Stimulated activated CD8-positive, alpha-beta memory T cell treated with anti-CD3 and anti-CD28 coated beads, Interleukin-2, amount 100 ng/mL, for 48 hours (primary cell): ENCODE measurements at places on chromosomes 3 and 15.

GRCh38 chr3:8336456-8336855 is 165.2 kb upstream of the LMCD1 start:
- no peak for DNase-seq

- no peak for DNase-seq
These were observed 22.1 kb upstream of the ATP2B2 start for GRCh38 chr3:10527295-10528001.

DNA sequence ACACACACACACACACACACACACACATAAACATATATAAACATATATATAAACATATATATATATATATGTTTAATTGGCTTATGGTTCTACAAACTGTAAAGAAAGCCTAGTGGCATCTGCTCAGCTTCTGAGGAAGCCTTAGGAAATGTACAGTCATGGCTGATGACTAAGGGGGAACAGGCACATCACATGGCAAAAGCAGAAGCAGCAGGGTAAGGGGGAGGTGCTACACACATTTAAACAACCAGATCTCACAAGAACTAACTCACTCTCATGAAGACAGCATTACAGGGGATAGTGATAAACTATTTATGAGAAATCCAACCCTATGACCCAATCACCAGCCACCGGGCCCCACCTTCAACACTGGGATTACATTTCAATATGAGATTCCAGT is 922.9 kb downstream of the SI start:
- no peak for DNase-seq

GRCh38 chr3:72446218-72447058 is 401.8 kb downstream of the SHQ1 start:
- peak; percentile 28 for DNase-seq

DNA sequence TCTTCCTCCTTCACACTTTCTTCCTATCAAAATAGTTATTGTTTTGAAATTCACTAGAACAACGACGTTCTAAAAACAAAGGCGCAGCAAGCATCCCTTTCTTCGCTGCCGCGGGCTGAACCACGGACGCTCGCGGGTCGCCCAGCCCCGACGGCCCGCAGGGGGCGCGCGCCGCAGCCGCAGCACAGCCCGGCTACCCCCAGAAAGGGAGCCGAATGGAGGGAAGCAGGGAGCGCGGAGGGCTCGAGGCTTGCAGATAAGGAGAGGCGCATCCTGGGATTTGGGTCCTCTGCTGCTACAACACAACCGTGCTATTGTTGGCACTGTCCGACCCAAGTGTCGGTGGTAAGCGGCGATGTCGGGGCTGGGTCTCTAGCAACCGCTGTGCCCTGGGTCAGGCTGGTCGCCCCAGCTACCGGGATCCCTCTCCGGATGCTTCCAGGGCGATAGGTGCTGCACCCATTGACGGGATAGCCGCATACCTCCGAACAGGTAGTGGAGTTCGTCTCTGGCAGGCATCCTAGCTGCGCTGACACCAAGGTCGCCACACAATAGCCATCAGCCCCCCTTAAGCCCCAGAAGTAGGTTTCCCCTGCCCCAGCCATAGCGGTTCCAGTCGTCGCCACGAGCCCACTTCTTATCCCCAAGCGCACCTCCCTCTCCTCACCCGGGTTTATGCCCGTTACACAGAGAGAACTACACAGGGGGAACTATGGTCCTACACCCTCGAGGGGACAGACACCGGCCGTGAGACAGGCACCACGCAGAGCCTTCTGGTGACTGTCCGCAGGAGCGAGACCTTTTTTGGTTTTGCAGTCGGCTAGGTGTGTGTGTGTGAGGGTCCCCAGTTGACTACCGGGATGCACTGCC is 6.0 kb downstream of the ONECUT1 start:
- no peak for DNase-seq

GRCh38 chr3:71310359-71310979 is 273.1 kb downstream of the FOXP1 start:
- DNase-seq = no peak

DNA sequence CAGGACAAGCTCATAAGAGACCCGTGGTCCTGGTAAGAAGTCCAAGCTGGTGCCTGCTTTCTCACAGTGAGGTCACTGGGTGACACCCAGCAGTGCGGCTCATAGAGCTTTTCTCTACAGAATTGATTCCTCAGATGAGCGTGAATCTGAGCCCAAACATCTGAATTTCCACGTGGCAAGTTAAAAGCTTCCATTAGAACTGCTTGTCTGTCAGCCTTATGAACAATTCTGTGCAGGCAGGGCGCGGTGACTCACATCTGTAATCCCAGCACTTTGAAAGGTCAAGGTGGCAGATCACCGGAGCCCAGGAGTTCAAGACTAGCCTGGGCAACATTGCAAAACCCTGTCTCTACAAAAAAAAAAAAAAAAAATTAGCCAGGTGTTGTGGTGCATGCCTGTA is 113.1 kb upstream of the ABHD17C start:
- no peak for DNase-seq

DNA sequence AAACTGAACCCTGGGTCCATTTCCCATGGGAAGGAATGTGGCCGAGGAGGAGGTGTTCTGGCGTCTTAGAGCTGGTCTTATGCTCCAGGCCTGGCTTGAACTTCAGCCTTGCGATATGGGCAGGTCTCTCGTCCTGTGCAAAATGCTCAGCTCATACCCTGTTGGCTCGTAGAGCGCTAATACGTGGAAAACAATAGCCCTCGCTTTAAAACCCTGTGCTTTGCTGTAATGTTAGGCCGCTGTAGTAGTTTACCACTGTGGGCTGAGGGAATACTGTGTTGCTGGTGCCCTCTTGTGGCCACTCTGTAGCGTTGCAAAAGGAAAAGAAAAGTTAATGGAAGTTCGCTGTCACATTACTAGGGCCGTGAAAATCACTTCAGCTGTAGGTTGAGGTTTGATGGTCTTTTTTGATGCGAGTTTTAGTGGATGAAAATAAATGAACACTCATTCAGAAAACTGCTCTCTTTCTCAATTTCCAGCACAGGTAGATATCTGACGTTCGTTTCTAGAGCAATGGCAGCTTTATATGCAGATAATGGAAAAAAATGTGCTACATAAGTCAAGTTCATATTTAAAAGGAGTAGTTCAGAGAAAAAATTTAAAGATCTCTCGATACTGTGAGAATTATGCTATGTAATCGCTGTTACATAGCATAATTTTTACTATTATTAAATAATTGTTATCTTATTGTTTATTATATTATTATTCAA is 92.9 kb downstream of the MCTP2 start:
- peak; percentile 33 for DNase-seq

DNA sequence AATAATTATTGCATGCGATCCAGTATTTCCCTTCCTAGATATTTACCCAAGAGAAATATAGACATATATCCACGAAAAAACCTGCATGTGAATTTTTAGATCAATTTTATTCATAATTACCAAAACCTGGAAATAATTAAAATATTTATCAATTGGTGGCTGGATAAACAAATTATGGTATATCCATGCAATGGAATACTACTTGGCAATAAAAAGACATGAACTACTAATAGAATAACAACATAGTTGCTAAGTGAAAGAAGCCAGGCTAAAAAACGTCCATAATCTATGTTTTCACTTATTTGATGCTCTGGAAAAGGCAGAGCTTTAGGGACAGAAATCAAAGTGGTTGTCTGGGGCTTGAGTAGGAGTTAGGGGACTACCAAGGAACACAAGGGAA is 20.7 kb downstream of the TEX9 start:
- DNase-seq = no peak

DNA sequence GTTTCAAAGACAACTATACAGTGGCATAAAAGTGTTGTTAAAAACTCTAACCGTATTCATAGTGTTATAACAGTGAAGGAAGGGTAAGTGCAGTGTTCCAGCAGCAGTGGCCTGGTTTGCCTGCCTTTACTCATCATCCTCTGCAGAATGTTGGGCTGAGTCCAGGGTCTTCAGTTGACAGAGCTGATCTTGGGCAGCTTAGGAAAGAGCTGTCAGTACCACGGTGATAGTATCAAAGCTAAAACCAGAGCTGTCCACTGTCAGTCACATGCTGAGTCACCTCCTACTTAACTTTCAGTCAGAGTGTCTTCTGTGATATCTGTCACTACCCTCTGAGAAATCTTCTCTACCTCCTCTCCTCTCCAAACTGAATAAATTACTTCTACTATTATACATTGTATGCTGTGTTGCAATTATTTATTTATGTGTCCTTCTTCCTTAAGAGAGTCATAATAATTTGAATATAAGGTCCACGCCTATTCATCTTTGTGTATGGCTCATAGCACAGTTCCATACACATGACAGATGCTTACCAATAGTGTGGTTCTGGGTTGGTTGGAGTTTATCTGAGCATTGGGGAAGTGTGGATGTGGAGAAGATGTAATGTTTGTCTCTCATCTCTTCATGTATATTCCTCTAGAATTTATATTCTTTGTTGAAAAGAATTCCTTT is 242.1 kb downstream of the ZIC1 start:
- no peak for DNase-seq

DNA sequence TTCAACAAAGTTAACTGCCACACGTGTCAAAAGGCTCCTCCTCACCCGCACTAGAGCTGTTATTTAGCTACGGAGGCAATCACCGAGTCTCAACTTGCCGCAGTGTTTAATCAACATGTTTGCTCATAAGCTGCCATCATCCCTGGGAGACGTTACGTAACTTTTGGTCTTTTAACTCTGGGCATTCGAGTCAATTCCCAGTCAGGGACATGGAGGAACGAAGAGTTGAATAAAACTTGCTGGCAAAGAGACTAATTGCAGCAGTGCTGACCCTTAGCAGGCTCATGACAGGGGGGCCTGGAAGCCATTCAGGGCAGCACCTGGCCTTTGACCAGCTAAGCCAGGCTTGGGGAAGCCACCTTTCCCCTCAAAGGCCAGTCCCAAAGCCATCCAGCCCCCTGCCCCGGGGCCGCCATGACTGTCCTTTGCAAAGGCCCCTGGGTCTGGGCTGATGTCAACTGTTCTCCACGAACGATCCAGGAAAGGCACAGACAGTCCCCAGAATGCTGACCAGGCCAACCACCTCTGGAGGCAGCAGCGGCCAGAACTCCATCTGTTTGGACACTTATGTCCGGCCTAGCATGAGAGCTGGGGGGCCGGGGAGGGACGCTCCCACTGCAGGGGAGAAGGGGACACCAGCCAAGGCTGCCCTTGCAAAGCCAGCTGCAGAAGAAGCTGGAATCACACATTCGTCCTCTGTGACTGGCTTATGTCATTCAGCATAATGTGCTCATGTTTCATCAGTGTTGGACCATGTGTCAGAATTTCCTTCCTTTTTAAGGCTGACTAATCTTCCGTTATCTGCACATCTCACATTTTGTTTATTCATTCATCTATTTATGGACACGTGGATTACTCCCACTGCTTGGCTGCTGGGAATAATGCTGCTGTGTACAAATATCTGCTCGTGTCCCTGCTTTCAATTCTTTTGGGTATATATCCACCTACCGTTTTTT is 43.7 kb downstream of the PCSK6 start:
- no peak for DNase-seq

GRCh38 chr15:41734079-41734478 is 40.2 kb upstream of the MAPKBP1 start:
- DNase-seq = no peak

DNA sequence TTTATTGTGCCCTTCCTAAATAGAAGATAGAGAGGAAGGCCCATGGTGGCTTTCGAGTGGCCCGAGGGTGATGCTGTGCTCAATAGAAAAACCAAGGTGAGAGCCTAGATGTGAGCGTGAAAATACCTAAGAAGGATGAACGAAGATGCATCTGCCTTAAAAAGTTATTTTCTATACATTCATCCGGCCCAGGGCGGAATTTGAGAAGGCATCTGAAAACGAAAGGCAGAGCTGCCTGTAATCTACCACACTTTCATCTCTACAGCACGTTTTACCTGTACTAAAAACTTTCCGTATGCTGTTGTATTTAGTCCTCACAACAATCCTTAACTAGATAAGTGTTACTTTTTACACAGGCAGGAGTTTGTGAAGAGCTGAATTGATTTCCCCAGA is 1.4 kb downstream of the DUT start:
- DNase-seq = no peak

- no peak for DNase-seq
These were observed 33.4 kb downstream of the IL12A start for GRCh38 chr3:160022068-160022467.

- DNase-seq = no peak
These were observed 72.5 kb downstream of the WWTR1 start for GRCh38 chr3:149585401-149585726.

DNA sequence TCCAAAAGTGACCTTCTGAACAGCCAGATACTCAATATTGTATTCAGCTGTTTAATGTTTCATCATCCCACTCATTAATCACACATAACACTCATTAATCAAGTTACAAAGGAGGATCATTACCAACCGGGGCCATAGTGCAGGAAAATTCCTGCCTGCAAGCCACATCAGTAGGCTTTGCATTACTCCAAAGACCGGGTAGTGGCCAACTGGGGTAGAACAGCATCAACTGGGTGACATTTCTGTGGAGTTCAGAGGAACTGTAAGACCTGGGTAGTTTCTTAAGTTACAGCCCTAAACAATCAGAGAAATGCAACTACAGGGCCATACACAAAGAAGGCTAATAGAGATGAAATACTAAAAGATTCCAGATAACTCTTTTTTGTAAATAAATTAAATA is 253.1 kb downstream of the WDR72 start:
- DNase-seq = no peak

GRCh38 chr15:68982976-68983563 is 31.4 kb upstream of the NOX5 start:
- no peak for DNase-seq

DNA sequence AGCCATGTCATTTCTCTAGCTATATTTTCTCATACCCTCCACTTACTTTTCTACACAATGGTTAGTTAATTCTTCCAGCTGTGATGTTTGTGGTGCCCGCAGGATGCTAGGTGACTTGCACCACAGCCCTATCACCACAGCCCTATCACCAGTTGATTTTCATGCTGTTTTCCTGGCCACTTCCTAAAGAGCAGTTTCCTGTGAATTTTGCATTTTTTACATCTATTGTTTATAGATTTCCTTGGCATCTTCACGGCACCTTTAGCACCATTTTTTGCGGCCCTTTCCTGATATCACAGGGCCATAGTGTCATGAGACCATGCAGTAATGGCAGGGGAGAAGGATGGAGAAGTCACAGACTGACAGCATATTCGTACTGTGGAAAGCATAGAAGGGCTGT is 132.9 kb upstream of the PRICKLE2 start:
- DNase-seq = no peak

DNA sequence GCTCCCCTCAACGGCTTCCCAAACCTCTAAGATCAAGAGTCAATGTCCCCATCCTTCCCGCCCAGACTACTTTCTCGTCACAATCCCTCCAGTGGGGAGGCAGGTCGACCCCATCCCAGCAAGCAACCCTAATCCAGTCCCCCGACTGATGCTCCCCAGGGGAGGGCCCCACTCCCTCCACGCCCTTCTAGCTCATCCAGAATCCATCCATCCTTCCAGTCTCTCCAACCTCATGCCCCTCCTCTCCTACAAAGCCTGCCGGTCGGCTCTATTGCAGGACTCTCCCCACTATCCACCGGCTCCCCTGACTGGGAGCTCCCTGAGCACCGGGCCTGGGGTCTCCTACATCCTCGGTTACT is 1.3 kb downstream of the ADAMTS7 start:
- no peak for DNase-seq

GRCh38 chr3:154690413-154690812 is 260.4 kb upstream of the GPR149 start:
- DNase-seq = no peak
